ENCODE measurements at places on chromosomes 3 and 15.

DNA sequence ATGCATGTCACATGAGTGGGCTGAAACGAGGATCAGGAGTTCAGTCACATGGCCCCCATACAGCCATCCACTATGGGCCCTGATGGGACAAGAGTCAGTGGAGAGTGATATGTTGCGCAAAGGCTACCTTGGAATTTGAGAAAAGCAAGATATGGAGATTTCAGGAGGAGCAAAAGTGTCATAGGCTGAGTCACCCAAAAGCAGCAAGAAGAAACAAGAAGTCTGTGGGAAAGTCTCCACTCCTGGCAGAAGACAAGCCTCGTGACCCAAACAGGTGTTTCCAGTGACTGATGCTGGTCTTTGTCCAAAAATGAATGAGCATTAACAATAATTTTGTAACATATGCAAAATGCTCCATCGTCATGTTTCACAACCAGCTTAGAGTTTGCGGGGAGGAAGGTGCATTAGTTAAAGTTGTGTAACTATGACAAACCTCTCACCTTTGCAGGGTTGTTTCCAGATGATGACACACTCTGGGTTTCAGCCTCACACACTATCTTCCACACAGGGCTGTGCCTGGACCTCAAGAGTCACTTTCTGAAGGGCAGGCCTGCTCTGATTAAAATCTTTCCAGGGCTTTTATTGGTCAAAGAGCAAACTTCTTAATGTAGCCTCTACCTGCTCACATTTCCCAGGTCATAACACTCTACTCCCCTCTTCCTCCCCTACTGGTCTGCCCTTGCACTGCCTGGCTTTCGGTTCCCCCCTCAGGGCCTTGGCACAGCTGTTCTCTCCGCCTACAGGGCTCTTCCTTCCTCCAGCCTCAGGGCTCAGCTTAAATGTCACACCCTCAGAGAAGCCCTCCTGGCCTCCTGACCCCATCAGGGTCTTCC is 3.9 kb upstream of the DNASE1L3 start:
- no peak for DNase-seq

DNA sequence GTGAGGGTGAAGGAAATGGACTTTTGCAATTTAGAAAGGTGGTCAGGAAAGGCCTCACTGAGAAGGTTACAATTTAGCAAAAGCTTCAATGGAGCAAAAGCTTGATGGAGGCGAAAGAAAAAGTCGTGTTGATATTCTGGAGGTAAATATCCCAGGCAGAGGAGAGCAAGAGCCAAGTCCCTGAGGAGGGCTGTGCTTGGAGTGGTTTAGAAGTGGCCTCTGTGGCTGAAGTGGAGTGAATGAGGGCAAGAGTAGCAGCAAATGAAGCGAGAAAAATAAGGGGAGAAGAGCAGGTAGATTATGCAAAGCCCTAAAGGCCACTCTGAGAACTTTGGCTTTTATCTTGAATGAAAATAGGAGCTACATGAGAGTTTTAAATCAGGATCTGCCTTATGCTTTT is 54.1 kb downstream of the GUCA1C start:
- no peak for DNase-seq

- DNase-seq: no peak
Measured at GRCh38 chr15:39888243-39888642, 31.8 kb downstream of the GPR176 start.

DNA sequence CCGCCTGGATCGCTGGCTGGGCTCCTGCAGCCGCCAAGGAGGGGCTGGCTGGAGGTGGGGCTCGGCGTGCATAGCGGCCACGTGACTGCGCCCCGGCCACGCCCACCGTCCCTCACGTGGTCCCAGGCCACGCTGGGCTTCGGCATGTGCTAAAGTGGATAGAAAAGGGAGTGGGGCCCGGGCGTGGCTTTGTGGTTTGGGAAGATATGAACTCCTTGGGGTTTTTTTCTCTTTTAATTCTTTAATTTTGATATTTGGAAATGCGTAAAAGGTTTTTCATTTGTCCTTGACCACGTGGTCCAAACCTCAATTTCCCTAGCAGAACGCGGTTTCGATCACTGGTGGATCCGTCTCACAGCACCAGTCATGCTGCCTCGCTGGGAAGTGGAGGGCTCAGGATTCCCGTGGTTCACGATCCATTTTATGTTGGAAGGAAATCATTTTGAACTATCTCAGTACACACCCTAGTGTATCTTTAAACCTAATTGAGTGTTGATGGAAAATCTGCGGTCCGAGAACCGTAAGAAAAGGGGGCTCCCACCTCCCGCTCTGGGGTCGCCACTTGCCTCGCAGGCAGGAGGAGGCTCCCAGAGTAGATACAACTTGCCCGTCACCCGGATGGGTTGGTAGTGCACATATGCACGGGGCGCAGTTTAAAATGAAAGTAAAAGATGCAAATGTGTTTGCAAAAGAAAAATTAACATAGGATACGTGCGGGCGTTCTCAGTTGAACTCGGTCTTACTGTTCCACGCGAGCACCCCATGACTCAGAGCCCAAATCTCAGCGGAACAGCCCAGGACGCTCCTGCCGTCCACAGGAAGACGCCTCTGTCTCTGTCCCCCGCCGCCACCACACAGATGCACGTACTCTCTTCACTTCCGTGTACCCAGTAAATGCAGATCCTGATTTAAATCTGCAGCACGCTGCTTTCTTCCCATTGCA is 141.9 kb downstream of the PGPEP1L start:
- peak; percentile 57 for DNase-seq
